ENCODE measurements at places on chromosomes 1 and 21. TPM values are rescaled to one million over a fixed set of nuclear protein-coding genes. Genes with fewer than 3 reads are reported as not detected.

PLD5 gene
- total RNA-seq: not detected

CCDC28B gene
- 5.1 TPM for total RNA-seq

PPM1J gene
- not detected for total RNA-seq

MAGI3 gene
- total RNA-seq: 6.7 TPM

DNA sequence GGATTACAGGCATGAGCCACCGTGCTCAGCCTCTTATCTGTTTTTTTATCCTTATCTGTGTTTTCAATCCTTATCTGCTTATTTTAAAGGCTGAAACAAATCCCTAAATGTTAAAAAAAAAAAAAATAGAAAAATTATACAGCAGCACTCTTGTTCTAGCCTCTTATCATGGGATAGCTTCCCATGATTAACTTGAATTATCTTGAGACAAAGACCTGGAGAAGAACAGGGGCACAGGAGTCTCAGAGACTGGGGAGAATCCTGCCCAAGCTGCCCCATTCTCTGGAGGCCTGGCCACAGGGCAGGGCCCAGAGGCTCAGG is 86.9 kb downstream of the DHRS3 start:
- no peak overlapping the region for H3K27ac ChIP-seq
- H3K4me1 ChIP-seq: peaks cover 4% of the 10 kb centered on the region
- no peak overlapping the region for H3K4me3 ChIP-seq
- DNase-seq: no peak
- H3K36me3 ChIP-seq: no peaks in the 10 kb centered on the region

DNA sequence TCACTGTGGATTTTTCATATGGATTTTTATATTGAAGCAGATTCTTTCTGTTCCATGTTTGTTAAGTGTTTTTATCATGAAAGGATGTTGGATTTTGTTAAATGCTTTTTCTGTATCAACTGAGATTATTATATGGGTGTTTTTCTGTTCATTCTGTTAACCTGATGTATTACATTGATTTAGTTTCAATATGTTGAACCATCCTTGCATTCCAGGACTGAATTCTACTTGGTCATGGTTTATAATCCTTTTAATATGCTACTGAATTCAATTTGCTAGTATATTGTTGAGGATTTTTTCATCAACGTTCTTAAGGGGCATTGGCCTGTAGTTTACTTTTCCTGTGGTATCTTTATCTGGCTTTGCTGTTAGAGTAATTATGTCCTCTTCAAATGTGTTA is 55.8 kb downstream of the CCDC30 start:
- no peaks in the 10 kb centered on the region for H3K36me3 ChIP-seq
- H3K4me1 ChIP-seq: no peaks in the 10 kb centered on the region
- no peak for DNase-seq
- no peak overlapping the region for H3K4me3 ChIP-seq
- H3K27ac ChIP-seq: no peak overlapping the region

DNA sequence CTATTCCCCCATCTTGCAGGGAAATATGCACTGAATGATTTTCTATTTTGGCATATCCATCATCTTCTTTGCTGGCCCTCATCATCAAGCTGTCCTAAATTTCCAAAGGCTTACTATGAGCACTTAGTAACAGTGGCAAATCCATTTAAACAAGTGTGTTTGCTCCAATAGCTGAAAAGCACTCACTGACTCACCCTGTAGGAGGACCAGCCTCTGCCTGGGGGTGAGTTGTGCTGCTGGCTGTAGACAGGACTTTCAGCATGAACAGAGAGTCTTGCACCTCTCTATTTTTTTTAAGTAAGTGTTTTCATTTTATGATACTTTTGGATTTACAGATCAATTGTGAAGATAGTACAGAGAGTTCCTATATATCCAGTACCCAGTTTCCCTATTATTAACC is 97.3 kb downstream of the SLC35F3 start:
- no peaks in the 10 kb centered on the region for H3K27me3 ChIP-seq
- H3K4me3 ChIP-seq: no peak overlapping the region
- H3K4me1 ChIP-seq: no peaks in the 10 kb centered on the region
- H3K27ac ChIP-seq: no peak overlapping the region
- no peak for DNase-seq
- H3K36me3 ChIP-seq: no peaks in the 10 kb centered on the region

GRCh38 chr1:230130172-230130944 is 63.3 kb downstream of the GALNT2 start:
- no peak overlapping the region for H3K4me3 ChIP-seq
- no peaks in the 10 kb centered on the region for H3K36me3 ChIP-seq
- H3K27me3 ChIP-seq: no peaks in the 10 kb centered on the region
- H3K27ac ChIP-seq: no peak overlapping the region
- no peak for DNase-seq
- peaks cover 9% of the 10 kb centered on the region for H3K4me1 ChIP-seq

GRCh38 chr1:218266356-218266755 is 18.7 kb upstream of the RRP15 start:
- no peaks in the 10 kb centered on the region for H3K36me3 ChIP-seq
- H3K4me3 ChIP-seq: no peak overlapping the region
- H3K27ac ChIP-seq: no peak overlapping the region
- DNase-seq: no peak
- no peaks in the 10 kb centered on the region for H3K27me3 ChIP-seq
- H3K4me1 ChIP-seq: no peaks in the 10 kb centered on the region

DNA sequence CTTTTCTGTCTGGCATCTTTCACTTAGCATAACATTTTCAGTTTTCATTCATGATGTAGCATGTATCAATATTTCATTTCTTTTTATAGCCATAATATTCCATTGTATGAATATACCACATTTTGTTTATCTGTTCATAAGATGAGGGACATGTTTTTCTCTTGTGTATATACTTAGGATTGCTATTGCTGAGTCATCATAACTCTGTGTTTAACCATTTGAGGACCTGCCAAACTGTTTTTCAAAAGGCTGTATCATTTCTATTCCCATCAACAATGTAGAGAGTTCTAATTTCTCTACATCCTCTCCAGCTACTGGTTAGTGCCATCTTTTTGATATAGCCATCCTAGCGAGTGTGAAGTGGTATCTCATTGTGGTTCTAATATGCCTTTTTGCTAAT is 26.2 kb downstream of the MPZL1 start:
- DNase-seq: no peak
- H3K4me1 ChIP-seq: no peaks in the 10 kb centered on the region
- no peak overlapping the region for H3K4me3 ChIP-seq
- H3K27ac ChIP-seq: no peak overlapping the region
- H3K36me3 ChIP-seq: no peaks in the 10 kb centered on the region

- DNase-seq: no peak
- H3K4me3 ChIP-seq: no peak overlapping the region
- no peaks in the 10 kb centered on the region for H3K36me3 ChIP-seq
- peaks cover 9% of the 10 kb centered on the region for H3K4me1 ChIP-seq
- H3K27ac ChIP-seq: no peak overlapping the region
- H3K27me3 ChIP-seq: no peaks in the 10 kb centered on the region
Observed at GRCh38 chr21:17929510-17929909, 110.4 kb upstream of the C21orf91 start.

GRCh38 chr1:66342707-66343106 is 191.2 kb upstream of the SGIP1 start:
- no peak for DNase-seq
- peaks cover 96% of the 10 kb centered on the region for H3K4me1 ChIP-seq
- no peaks in the 10 kb centered on the region for H3K36me3 ChIP-seq

DNA sequence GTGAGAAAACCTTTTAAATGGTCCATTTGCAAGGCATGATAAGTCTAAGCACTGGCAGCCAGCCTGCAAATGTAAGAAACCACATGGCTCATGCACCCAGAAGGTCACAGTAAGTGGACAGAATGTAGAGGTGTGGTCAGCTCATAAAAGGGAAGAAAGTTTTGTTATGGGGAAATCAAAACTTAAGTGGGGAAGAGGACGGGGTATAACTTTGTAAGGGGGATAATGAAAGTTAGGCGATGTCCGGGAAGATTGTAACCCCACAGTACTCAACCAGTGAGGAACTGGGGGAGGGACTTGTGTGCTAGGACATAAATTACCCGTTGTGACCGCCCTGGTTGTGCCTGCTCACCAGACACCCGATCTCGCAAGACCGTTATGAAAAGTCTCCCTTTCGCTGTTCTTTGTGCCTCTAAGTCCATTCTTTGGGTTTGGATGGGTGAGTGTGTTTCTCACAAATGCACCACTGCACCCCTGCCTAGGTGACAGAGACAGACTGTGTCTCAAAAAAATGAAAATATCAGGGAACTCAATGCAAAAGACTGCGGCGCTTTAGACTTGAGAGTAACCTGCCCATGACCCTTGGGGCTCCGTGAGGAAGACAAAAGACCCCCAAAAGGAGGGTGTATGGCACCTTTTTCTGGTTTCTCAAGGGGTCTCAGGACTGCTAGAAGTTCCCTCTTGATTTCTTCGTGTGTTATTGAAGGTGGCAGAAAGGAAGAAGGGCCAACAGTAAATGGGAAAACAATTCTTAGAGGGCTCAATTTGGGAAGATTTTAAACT is 28.6 kb upstream of the ZNF496 start:
- no peaks in the 10 kb centered on the region for H3K27me3 ChIP-seq
- no peak overlapping the region for H3K27ac ChIP-seq

DNA sequence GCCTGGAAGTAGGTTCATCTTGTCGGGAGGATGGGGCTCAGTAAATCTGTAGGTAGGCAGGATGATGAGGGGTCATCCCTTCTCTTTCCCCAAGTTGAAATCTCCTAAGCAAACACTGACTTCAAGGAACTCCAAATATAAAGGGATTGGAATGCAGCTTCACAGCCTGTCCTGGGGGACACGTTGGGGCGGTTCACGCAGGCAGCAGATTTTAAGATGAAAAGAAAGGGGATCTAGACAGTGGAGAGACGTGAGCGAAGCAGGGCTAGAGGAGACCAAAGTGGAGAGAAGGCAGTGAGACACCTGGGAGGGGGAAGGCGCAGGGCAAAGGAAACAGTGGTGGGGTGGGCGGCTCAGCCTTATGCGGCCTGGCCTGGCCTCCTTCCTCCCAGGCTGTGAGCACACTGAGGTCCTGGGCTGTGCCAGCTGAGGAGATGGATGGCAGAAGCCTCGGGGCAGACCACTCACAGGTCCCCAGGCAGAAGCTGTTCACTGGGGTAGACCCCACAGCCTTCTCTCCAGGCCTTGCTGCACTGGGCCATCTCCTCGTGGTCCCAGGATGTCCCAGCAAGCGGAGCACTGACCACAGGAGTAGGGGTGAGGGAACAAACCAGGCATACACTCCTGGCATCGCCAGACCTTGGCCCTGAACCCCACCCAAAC is 51.7 kb downstream of the TOR1AIP2 start:
- no peak overlapping the region for H3K27ac ChIP-seq
- no peaks in the 10 kb centered on the region for H3K27me3 ChIP-seq
- no peak overlapping the region for H3K4me3 ChIP-seq

DNA sequence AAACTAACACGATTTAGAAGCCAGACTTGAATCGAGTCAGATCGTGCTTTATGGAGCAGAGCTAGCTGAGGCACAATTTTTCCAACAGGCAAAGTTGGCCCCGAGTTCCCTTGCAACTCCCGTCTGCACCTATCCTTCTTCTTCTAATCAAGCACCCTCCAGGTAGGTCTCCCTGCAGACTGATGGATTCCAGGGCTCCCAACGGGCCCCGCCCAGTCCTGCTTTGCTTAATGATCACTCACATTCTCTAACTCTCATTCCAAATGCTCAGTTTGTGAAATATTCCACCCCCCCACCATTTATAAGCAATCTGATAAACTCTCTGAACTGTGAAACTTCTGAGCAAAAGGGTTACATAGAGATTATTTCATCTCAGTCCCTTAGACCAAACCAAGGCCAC is 119.6 kb downstream of the SLC30A10 start:
- DNase-seq: no peak
- no peaks in the 10 kb centered on the region for H3K27me3 ChIP-seq
- no peak overlapping the region for H3K4me3 ChIP-seq
- no peaks in the 10 kb centered on the region for H3K36me3 ChIP-seq
- no peak overlapping the region for H3K27ac ChIP-seq
- no peaks in the 10 kb centered on the region for H3K4me1 ChIP-seq

DNA sequence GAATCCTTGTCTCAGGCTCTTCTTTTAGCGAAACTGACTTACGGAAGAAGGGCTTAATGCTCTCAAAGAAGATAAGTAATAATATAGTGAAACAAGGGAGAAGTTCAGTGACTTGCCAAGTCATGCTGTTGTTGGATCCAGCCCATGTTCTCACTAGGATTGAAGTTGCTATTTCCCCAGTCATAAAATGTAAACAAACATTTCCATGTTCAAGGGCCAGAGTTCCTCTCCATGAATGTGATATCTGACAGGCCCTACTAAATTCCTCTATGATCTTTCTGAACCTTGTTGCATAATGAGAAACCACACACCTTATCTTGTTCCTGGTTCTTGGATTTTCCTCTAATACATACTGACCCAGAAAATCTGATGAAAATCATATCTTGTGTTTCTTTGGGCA is 876.5 kb upstream of the B3GALT2 start:
- no peaks in the 10 kb centered on the region for H3K36me3 ChIP-seq
- DNase-seq: no peak
- H3K4me1 ChIP-seq: peaks cover 30% of the 10 kb centered on the region
- H3K27me3 ChIP-seq: no peaks in the 10 kb centered on the region

DNA sequence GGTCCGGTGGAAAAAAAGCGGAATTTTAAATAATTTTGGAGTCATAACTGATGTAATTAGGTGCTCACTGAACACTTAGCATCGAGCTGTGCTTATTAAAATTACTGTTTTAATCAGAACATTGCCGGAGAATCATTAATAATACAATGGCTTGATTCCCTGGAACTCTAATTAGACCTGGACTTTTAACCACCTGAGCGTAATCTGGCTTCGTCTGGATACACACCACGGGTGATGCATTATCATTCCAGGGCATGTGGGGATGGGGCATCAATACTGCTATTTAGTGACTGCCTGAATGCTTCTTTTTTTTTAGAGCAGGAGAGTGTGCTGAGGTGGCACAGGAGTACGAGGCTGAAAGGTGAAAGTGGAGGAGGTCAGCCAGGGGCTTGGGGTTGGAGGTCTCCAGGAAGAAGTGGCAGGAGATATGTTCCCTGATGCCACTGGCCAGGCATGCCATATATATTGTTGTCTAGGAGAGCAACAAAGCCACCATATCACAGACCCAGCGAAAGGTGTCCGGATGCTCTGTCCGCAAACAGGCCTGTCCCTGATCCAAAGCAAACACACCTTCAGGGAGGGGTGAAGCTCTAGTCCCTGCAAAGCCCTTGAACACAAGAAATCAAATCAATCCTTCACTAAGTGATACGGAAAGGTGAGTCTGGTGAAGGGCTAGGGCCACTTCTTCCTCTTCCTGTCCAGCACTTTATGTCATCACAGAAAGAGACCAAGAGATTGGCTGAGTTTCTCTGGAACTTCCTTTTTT is 125.2 kb downstream of the PLXNA2 start:
- no peaks in the 10 kb centered on the region for H3K4me1 ChIP-seq
- no peaks in the 10 kb centered on the region for H3K27me3 ChIP-seq
- no peak overlapping the region for H3K27ac ChIP-seq
- no peak overlapping the region for H3K4me3 ChIP-seq
- DNase-seq: no peak

GRCh38 chr1:34518146-34518699 is 236.6 kb upstream of the GJB5 start:
- no peak for DNase-seq
- no peak overlapping the region for H3K4me3 ChIP-seq
- H3K36me3 ChIP-seq: no peaks in the 10 kb centered on the region
- H3K27me3 ChIP-seq: no peaks in the 10 kb centered on the region
- no peak overlapping the region for H3K27ac ChIP-seq
- H3K4me1 ChIP-seq: no peaks in the 10 kb centered on the region

GRCh38 chr1:9008236-9008635 is 18.0 kb downstream of the SLC2A7 start:
- H3K4me3 ChIP-seq: no peak overlapping the region
- no peak for DNase-seq
- no peak overlapping the region for H3K27ac ChIP-seq
